ENCODE measurements at places on chromosomes 12 and 14. TPM values are rescaled to one million over a fixed set of nuclear protein-coding genes. Genes with fewer than 3 reads are reported as not detected.

BIN2 gene
- 1.6 TPM for total RNA-seq

FGF6 gene
- total RNA-seq: not detected

MSI1 gene
- total RNA-seq: 4.6 TPM

OTUB2 gene
- 0.25 TPM for total RNA-seq

DNA sequence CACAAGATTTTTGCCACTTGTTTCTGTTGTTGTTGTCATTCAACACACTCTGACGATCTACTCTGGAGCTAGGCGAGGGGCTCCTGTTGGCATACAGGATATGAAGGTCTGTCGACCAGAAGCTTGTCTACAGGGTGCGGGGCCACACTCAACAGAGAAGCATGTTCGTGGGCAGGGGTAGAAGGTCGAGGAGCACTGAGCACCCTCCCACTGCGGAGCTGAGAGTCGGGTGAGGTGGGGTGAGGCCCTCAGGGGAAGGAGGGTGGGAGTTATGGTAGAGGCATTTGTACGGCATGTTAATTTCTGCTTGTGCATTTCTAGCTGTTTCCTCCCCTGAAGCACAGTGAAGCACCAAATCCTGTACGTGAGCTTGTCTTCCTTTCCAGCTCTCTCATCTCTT, 115.1 kb downstream of the PRMT8 start:
- no peaks in the 10 kb centered on the region for H3K36me3 ChIP-seq
- no peaks in the 10 kb centered on the region for H3K27me3 ChIP-seq
- H3K27ac ChIP-seq: no peak overlapping the region
- H3K4me1 ChIP-seq: peaks cover 10% of the 10 kb centered on the region
- H3K4me3 ChIP-seq: no peak overlapping the region

GRCh38 chr14:92637228-92637627, 111.2 kb downstream of the LGMN start:
- no peaks in the 10 kb centered on the region for H3K36me3 ChIP-seq
- H3K27me3 ChIP-seq: no peaks in the 10 kb centered on the region
- DNase-seq: no peak
- no peak overlapping the region for H3K4me3 ChIP-seq
- no peaks in the 10 kb centered on the region for H3K4me1 ChIP-seq
- H3K27ac ChIP-seq: no peak overlapping the region

- no peaks in the 10 kb centered on the region for H3K4me1 ChIP-seq
- no peak overlapping the region for H3K4me3 ChIP-seq
- H3K36me3 ChIP-seq: no peaks in the 10 kb centered on the region
Observed at GRCh38 chr14:85016496-85016895, 513.4 kb upstream of the FLRT2 start.
